RWPE1 (cell line): ENCODE measurements at places on chromosomes 3 and 15.

- DNase-seq: no peak
Measured at GRCh38 chr15:101326462-101327146, 31.6 kb upstream of the SNRPA1 start.

- DNase-seq: no peak
Measured at GRCh38 chr15:90790057-90790456, 72.9 kb downstream of the BLM start.

GRCh38 chr3:62187022-62187431, 186.3 kb downstream of the FEZF2 start:
- no peak for DNase-seq

DNA sequence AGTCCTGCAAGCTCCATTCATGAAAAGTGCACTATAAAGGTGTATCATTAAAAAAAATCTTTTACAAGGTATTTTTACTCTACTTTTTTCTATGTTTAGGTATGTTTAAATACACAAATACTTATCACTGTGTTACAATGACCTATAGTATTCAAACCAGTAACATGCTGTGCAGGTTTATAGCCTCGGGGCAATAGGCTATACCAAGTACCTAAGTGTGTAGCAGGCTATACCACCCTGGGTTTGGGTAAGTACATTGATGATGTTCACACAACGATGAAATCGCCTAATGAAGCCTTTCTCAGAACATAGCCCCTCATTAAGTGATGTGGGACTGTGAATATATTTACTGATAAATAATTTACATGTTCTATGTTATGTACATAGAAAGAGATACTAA, 104.6 kb downstream of the ATP1B3 start:
- DNase-seq: no peak

GRCh38 chr3:44042772-44043171, 198.9 kb upstream of the TOPAZ1 start:
- DNase-seq: no peak

DNA sequence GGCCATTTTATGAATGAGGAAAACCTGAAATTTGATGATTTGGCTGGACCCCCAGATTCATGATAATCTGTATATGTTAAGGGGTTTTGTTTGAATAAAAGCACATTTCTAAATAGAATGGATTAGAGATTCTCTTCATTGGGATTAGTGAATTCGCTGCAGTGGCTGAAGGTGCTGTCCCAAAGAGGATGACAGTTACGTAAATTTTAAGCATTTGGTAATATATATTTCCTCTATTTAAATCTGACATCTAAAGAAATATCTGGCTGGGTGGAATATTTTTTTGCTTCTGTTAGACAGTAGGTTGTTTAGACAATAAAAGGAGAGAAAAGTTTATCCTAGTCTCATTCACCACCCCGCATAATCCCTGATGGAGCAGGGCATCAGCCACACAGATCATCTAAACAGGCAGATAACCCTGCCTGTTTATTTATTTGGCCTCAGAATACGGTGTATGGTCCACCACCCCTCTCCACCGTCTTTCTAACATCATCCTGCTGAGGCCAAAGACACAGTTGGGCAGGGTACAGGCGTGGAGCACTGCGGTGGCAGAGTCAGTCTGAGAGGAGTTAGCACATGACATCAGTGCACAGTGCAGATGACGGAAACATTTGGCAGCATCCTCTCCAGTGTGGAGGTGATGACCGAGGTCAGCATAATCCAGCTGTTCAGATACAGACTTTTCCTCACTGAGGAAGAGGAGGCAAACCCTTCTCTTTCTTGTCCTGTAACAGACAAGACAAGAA, 20.4 kb upstream of the NFKBIZ start:
- no peak for DNase-seq

DNA sequence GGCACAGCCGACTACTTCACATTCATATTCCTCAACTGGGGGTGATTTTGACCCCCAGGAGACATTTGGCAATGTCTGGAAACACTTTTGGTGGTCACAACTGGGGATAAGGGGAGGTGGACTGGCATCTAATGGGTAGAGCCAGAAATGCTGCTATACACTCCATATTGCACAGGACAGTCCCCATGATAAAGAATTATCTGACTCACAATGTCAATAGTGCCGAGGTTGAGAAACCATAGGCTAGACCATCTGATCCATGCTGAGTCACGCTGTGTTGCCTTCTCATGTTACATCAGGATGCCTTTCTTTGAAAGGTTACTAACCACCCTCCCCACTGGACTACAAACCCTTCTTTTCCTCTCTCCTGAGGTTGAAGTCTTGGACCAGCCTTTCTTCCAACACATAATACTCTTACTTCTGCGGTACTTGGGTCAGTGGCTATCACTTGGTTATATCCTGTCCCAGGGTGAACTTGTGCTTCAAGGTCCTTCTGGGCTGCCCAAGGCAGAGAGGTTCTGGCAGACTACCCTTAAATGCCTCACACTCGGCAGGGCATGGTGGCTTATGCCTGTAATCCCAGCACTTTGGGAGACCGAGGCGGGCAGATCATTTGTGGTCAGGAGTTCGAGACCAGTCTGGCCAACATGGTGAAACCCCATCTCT, 68.8 kb downstream of the CTNNB1 start:
- DNase-seq: peak; percentile 88

DNA sequence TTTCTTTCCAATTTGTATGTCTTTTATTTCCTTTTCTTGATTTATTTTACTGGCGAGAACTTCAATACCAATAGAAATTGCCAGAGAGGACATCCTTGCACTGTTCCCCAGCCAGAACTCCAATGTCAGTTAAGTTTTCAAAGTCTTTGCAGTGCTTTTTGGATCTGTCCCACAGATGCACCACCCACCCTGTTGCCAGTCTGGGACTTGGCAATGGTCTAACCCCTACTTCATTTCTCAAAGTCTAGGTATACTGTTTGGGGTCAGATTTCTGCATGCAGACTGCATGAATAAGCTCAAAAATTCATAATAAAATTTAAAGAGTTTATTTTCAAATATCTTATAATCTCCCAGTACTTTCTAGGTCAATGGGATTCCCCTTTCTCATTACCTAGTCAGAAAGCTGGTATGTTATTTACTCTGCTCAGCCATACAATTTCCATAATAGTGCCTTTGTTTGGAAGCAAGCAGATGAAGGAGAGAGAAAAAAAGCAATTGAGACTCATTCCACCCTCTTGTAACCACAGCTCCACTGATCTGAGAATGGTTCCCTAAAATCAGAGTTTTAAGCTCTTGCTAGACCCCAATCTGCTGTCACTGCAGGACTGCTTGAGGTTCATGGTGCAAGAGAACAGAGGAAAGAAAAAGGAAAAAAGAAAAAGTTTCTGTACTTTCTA, 125.9 kb upstream of the PLXND1 start:
- DNase-seq: no peak

DNA sequence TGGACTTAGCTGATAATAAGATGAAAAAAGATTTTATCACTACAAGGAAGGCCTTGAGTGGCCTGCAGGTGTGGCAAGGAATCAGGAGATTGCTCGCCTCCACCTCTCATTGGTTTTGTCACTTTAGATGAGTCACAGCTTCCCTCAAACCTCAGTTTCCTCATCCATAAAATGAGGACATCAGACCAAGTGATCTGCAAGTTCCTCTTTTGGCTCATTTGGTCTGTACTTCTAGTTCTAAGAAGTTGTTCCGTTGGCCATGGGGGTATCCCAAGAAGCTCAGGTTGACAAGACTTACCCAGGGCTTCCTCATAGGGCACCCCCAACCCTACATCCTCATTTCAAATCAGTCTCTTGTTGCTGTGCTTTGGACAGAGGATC, 254.1 kb downstream of the UACA start:
- DNase-seq: no peak

DNA sequence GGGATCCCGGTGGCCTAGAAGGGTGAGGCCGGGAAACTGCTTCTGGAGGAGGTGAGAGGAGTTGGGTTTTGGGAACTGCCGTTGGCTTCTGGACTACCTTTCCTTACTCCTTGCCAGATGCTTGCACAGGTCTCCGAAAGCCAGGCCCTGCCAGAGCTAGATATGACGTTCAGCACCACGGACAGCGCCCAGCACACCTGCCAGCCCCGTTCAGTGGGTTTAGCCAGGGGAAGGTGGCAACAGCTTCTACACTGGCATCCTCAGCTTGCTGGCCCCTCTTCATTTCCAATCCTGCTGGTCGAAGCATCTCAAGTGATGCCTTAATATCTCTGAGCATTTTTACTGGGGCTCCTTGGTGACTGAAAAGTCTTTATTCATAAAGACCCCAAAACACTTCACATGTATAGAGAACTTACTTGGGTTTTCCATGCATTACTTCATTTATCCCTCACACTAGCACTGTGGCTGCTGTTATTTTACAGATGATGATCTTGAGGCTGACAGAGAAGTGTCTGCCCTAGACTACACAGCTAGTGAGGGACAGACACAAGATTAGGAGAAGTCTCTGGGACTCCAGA, 21.9 kb downstream of the HCN4 start:
- DNase-seq: peak; percentile 73

- no peak for DNase-seq
Measured at GRCh38 chr3:184022323-184022722, 4.6 kb upstream of the ABCC5 start.

- no peak for DNase-seq
Measured at GRCh38 chr3:149954812-149955211, 15.9 kb downstream of the PFN2 start.

DNA sequence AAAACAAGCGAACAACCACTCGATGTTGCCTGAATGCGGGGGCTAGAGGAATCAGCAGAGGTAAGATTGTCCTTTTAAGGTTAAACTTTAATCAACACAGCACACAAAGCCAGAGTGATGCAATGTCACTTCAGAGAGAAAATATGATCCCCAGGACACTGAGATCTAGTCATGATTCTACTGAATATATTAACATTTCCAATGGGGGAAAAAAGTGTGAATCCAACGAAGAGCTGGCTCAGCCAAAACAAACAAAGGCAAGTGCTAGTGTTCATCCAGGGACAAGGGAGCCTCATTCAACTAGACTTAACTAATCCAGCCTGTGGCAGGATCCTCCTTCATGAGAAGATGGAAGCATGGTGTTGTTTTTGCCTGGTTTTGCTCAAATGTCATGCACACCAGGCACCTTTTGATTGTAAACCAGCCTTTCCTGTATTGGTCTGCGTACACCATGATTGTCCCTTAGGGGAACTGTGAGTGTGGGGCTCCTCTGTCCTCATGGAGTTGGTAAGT, 35.8 kb downstream of the SCG5 start:
- no peak for DNase-seq

- no peak for DNase-seq
Measured at GRCh38 chr3:126170073-126170777, 10.2 kb downstream of the ALDH1L1 start.

- no peak for DNase-seq
Measured at GRCh38 chr3:152853196-152853595, 18.3 kb downstream of the P2RY1 start.

DNA sequence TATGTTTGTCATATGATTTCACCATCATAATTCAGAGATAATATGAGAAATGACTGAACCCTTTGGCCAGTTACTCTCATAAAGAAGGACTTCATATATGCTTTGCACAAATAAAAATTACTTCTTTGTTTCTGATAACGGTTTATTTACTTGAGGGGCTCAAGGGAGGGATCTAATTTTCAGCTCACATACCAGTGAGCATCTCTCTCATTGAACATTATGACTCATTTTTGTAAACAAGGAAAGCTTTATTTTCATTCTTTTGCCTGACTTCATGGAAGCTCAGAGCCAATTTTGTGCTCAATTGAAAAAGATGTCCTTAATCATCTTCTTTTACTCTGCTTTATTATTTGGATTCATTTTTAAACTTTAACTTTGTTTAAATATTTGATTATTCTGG, 5.8 kb downstream of the NLGN1 start:
- DNase-seq: no peak

- no peak for DNase-seq
Measured at GRCh38 chr3:37014620-37015019, 21.3 kb downstream of the MLH1 start.

GRCh38 chr3:173009410-173009809, 131.6 kb downstream of the SPATA16 start:
- DNase-seq: no peak

- no peak for DNase-seq
Measured at GRCh38 chr3:59512066-59512465, 462.2 kb upstream of the CFAP20DC start.

DNA sequence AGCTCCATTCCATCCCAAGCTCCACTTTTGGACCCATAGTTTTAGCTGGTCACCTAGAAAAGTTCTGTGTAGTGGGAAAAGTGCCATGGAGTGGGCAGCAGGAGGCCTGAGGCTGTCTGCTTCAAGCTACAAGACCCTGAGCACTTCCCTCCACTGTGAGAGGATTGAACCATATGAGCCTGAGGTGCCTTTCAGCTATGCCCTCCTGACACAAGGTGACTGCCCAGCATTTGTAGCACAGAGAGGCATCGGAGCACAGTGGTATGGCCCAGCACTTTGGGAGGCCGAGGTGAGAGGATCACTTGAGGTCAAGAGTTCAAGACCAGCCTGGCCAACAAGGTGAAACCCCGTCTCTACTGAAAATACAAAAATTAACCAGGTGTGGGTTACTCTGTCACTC, 3.9 kb upstream of the KBTBD13 start:
- no peak for DNase-seq

DNA sequence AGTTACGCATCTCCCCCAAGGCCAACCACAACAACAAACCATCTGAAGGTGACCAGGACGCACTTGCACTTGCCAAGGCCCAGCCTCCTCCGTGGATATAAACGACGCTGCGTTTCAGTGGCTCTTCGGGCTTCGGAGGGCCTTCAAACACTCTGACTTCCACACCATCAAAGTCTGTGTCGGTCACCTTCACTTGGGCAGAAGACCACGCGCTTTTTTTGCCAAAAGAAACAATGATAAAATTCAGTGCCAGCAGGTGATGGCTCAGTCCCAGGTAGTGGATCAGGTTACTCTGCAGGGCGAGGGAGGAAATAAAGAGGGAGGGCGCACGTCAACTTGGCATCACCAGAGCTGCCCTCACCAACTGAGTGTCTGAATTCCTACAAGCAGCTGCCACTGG, 63.0 kb downstream of the NCEH1 start:
- DNase-seq: no peak

- DNase-seq: peak; percentile 17
Measured at GRCh38 chr3:185152410-185153170, at the start of gene C3orf70. Gene C3orf70 (minus strand): TSS chr3:185153060. CDS start chr3:185152823, 237 bp downstream.

DNA sequence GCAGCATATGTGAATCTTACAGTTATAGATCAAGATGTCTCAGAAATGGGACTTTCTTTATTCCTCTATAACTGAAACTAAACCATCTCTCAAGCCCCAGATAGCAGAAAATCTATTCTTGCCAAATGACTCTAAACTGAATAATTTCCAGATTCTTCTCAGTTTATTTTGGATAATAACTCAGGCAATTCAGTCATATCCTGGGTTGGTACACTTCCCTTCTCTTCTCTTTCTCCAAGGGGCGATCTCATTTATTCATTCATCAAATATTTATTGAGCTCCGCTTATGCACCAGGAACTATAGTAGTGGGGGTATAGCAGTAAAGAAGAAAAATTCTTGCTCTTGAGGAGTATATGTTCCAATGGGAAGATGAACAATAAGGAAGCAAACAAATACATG, 13.5 kb upstream of the PCOLCE2 start:
- DNase-seq: no peak

DNA sequence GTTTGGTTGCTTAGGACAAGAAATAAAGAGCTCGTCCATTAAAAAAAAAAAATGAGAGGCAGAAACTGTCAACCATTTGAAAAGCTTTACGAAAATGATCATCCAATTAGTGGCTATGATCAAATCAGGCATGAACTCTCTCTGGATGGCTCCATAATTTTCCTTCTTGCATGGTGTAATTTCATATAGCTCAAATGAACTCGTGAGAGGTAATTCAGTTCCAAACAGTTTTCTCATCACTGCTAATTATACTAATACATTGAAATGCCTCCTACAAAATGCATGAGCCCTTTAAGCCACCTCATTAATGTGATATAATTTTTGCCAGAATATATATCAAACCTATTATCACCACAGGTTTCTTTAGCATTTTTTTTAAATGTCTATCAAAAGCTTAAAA, 239.5 kb upstream of the MEIS2 start:
- no peak for DNase-seq
